ENCODE measurements at places on chromosomes 12 and 14.

DNA sequence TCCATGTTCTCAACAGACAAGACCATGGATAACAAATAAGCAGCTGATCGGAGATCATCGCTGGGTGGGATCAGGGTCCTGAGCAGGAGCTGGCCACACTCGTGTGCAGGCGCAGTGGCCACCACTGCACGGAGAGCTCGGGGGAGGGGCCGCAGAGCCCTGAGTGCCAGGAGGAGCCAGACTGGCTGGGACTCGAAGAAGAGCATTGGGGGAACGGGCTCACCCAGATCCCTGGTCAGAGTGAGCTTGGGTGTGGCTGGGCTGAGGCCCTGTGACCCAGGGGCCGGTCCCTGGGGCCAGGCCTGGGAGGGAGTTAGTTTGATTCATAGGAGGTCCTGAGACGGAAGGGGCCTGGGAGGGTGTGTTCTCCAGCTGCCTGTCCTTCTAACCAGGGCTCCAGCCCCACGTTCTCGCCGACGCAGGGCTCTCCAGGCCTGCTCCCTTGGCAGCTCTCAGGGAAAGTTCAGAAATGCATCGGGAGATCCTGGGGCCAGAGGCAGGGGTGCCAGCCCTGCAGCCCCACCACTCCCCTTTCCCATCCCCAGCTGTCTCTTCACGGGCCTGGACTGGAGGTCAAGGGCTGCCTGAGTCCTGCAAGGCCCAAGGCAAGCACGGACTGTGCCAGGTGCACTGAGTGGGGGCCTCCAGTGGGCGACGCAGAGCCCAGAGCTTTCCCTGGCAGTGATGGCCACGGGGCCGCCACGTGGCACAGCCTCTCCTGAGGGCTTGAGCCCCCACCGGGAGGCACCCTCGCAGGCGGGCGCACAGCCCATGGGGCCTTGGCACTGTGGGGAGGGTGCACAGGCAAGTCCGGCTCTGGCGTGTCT lies 48.1 kb downstream of the FBRSL1 start:
- DNase-seq = no peak

GRCh38 chr12:5395443-5396271 lies 36.3 kb upstream of the NTF3 start:
- DNase-seq = no peak

- no peak for DNase-seq
Measured at GRCh38 chr12:97283297-97283696, 179.3 kb upstream of the RMST start.

GRCh38 chr14:50941151-50941550 lies 3.1 kb downstream of the PYGL start:
- peak; percentile 100 for DNase-seq

DNA sequence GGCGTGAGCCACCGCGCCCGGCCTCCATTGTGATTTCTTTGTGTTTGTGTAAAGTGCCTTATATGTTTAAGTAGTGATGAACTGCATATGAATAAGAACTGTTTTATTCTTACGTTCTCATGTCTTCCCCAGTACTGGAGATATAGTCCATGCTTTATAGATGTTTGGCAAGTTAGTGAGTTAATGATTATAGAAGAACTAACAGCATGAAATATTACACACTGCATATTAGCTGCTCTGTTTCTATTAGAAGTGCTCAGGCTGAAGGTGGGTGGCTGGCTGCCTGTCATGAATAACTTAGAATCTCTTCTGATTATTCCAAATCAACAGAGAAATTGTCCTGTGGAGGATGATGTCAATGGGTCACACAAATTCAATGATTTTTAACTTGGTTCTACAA lies 709.4 kb downstream of the GALC start:
- no peak for DNase-seq

Measured in foreskin melanocyte (primary cell).